ENCODE measurements at places on chromosomes 6 and 20.

DNA sequence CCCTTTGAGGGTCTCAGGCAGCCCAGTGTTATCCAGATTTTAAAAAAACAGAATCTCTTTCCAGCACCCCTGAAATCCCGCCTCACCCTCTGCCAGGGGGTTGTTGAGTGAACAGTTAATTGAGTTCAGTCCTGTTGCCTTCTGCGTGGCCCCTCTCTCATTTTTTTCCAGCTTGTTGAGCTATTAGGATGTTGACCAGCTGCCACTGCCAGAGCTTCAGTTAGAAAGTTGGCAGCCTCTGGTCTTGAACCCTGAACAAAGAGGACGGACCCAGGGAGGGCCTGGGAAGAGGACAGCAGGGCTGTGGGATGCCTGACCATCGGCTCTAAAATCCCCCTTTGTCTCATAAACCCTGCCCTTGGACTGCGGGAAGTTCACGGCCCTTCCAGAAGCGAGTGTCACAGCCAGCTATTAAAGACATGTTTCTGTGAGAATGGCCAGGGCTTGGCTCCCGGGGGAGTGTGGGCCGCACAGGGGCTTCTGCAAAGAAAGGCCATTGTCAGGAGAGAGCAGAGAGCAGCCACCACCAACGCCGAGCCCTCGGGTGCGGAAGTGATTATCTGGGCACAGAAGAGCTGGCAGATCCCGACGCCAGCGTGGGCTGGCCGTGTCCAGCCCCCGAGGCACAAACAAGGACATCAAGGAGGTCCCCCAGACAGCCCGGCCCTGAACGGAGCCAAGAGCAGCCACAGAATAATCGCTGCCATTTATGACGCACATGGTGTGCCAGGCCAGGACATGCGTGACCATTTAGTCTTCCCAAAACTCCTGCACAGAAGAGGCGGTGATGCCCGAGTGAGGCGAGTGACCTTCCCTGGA, 189.0 kb downstream of the ANKRD60 start:
- DNase-seq: no peak

- DNase-seq: no peak
These were observed 1.8 kb downstream of the CDH4 start for GRCh38 chr20:61253640-61254511.

- DNase-seq: no peak
These were observed 144.0 kb upstream of the AGPAT4 start for GRCh38 chr6:161417717-161418462.

GRCh38 chr6:22451962-22452361, 117.4 kb upstream of the HDGFL1 start:
- no peak for DNase-seq

GRCh38 chr20:46898423-46898822, 3.8 kb downstream of the EYA2 start:
- DNase-seq: no peak

- DNase-seq: no peak
These were observed 43.9 kb upstream of the PLCB4 start for GRCh38 chr20:9025011-9025410.

- DNase-seq: no peak
These were observed 131.2 kb downstream of the PFDN4 start for GRCh38 chr20:54339093-54339492.

DNA sequence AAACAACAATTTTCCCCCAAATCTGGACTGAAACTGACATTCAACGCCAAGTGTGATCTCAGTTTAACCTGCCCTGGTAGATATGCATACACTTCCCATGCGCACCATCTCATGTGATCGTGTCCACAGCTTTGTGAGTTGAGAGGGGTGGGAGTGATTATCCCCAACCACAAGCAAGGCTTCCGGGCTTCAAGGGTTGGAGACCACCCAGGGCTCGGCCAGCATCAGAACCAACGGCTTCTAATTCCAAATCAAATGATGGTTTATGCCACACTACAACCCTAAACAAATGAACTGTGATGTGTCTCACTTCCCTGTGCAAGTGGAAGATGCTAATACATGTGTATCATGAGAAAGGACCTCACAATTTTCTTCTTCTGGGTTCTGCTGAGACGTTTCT, 515 bp upstream of the TGM3 start:
- DNase-seq: no peak
